ENCODE measurements at places on chromosomes 2 and 18.

GRCh38 chr2:1707771-1708418 is 36.4 kb downstream of the PXDN start:
- peak overlapping the region; percentile 81 for H3K27ac ChIP-seq
- no peak for DNase-seq
- H3K36me3 ChIP-seq = no peaks in the 10 kb centered on the region
- peaks cover 29% of the 10 kb centered on the region for H3K4me1 ChIP-seq

GRCh38 chr18:56468396-56468795 is 170.0 kb downstream of the TXNL1 start:
- no peaks in the 10 kb centered on the region for H3K4me1 ChIP-seq
- no peaks in the 10 kb centered on the region for H3K36me3 ChIP-seq
- no peak overlapping the region for H3K4me3 ChIP-seq
- H3K27me3 ChIP-seq = no peaks in the 10 kb centered on the region

DNA sequence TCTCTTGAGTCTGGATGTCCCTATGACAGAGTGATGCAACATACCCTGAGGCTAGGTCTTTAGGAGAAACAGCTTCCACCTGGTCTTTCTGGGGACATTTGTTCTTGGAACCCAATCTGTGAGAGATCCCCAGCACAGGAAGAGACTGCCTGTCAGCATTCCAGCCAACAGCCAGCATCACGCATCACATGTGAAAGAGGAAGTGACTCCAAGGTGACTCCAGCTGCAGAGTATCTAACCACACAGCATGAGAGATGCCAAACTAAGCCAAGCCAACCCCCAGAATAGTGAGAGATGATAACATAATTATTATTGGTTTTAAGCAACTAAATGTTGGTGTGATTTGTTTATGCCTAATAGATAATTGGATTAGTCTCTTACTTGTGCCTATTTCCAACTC is 35.7 kb downstream of the C18orf63 start:
- no peaks in the 10 kb centered on the region for H3K36me3 ChIP-seq
- no peak overlapping the region for H3K4me3 ChIP-seq
- no peaks in the 10 kb centered on the region for H3K27me3 ChIP-seq
- no peaks in the 10 kb centered on the region for H3K4me1 ChIP-seq
- DNase-seq = no peak
- H3K27ac ChIP-seq = no peak overlapping the region

DNA sequence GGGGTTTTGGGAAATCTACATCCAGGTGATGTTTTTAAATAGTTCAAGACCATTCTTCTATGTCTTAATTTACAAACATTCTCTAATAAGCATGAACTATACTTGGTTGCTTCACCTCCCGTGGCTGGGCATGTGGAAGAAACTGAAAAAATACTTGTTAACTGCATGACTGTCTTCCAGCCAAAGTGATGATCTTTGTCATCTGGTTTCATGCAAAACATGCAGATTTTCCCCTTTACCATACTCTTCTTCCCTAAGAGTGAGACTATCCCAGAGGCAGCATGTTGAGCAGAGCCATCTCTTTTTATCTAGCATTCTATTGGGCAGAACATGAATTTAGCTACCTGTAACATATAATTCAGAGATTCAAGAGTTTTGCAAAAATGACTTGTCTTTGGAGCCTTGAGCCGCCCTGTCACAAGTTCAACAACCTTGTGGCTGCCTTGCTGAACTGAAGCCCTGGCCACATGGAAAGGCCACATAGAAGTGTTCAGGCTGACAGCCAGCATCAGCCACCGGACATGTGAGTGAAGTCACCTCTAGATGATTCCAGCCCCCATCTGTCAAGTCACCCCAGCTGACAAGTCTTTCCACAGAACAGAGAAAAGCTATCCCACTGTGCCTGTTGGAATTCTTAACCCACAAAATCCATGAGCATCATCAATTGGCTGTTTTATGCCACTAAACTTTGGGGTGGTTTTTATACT is 142.8 kb downstream of the ANKRD44 start:
- DNase-seq = no peak
- H3K4me1 ChIP-seq = peaks cover 10% of the 10 kb centered on the region
- no peaks in the 10 kb centered on the region for H3K36me3 ChIP-seq

DNA sequence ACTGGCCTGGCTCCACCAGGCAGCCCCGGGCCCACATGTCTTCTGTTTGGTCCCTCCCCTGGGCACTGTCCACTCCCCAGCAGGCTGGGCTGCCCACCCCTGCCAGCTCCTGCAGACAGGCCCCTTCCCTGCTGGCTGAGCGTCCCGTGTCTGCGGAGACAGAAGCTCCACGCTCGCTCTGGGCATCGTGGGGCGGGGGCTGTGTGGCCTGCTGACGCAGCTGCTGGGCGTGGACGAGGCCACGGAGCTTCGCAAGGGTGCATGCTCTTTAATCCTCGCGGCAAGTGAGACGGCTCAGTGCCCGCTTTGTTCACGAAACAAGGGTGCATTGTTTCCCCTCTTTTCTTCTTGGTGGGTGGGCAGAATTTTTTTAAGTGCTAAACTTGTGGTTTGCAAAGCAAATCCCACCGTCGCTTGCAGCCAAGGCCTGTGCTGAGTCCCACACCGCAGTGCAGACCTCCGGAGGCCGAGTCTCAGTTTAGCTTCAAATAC is 132.8 kb upstream of the CTDP1 start:
- no peaks in the 10 kb centered on the region for H3K36me3 ChIP-seq
- peaks cover 20% of the 10 kb centered on the region for H3K27me3 ChIP-seq
- no peak overlapping the region for H3K27ac ChIP-seq
- DNase-seq = peak; percentile 75

GRCh38 chr2:98726205-98726604 is 4.7 kb downstream of the MGAT4A start:
- no peak overlapping the region for H3K4me3 ChIP-seq
- H3K27me3 ChIP-seq = no peaks in the 10 kb centered on the region
- peaks cover 4% of the 10 kb centered on the region for H3K36me3 ChIP-seq
- H3K4me1 ChIP-seq = peaks cover 34% of the 10 kb centered on the region
- no peak overlapping the region for H3K27ac ChIP-seq

DNA sequence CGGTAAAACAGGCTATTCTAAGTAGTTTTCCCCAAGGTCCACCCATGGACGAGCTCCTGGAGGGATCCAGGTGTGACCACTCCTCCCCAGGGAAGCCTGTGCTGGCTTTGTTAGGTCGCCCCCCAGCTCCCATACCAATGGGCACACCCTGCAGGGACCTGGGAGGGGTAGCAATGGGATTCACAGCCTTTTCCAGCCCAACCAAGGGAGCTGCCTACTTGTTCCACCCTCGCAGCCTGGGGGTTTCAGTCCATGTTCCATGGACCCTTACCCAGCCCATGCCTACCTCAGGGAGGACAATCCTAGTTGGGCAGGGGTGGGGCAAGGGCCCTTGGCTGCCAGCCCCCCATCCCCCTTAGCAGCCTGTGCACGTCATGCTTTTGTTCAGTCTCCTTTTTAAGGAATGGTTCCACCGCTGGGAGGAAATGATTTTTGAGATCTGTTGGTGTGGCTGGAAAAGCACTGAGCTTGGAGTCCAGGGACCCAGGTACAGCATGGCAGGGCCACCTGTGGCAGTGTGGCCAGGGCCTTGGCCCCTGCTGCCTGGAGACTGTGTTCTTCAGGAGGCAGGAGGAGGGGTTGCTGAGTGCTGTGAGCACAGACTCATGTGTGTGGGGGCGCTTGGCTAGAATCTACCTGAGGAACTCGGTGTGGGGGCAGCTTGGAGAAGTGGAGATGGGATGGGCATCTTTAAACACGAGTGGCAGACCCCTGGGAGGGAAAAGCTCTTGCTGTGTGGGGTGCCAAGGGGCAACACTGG is 166.8 kb downstream of the TWIST2 start:
- H3K27ac ChIP-seq = no peak overlapping the region
- peaks cover 41% of the 10 kb centered on the region for H3K27me3 ChIP-seq
- no peaks in the 10 kb centered on the region for H3K4me1 ChIP-seq
- DNase-seq = no peak

GRCh38 chr2:58640042-58640441 is 398.9 kb upstream of the FANCL start:
- H3K4me3 ChIP-seq = no peak overlapping the region
- no peak overlapping the region for H3K27ac ChIP-seq
- no peaks in the 10 kb centered on the region for H3K36me3 ChIP-seq
- no peaks in the 10 kb centered on the region for H3K27me3 ChIP-seq

DNA sequence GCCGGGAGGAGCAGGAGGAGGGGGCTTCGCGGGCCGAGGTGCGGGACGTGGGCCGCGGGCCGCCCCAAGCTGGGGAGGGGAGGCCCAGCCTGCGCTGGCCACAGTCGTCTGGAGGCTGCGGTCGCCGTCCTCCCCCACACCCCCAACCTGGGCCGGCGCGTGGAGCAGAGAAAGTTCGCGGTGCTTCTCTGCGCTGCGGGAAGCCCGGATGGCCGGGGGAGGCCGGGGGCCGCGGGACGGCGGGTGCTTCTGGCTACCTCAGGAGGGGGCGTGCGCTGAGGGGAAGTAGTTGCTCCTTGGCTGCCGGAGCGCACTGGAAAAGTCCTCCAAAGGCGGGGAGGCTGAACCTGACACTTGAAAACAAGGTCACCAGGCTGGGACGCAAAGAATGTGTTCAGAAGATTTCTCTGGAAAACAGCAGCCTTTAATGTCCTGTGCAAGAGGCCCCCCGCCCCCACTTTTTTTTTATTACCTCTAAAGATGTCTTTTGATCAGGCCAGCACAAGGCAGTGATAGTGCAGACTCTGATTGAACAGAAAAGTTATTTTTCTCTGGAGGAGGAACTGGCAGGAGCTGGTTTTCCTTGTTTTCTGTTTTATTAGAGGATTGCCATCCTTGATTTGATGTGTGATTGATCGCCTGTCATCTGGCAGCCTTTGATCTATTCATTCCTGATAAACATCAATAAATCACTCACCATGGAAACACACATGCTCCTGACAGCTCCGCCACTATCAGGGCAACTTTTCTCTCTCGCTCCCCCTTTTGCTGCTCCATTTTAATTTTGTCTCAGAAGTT is 1.6 kb downstream of the TSHZ1 start:
- peak overlapping the region; percentile 89 for H3K27ac ChIP-seq
- H3K4me1 ChIP-seq = peaks cover 62% of the 10 kb centered on the region
- H3K36me3 ChIP-seq = no peaks in the 10 kb centered on the region
- H3K4me3 ChIP-seq = peak overlapping the region; percentile 99

Data from suprapubic skin (tissue), 4 donors.